GM13976 (cell line): ENCODE measurements at places on chromosomes 16 and 17.

- no peak for DNase-seq
Observed at GRCh38 chr17:81463506-81463905, 49.1 kb downstream of the ACTG1 start.

DNA sequence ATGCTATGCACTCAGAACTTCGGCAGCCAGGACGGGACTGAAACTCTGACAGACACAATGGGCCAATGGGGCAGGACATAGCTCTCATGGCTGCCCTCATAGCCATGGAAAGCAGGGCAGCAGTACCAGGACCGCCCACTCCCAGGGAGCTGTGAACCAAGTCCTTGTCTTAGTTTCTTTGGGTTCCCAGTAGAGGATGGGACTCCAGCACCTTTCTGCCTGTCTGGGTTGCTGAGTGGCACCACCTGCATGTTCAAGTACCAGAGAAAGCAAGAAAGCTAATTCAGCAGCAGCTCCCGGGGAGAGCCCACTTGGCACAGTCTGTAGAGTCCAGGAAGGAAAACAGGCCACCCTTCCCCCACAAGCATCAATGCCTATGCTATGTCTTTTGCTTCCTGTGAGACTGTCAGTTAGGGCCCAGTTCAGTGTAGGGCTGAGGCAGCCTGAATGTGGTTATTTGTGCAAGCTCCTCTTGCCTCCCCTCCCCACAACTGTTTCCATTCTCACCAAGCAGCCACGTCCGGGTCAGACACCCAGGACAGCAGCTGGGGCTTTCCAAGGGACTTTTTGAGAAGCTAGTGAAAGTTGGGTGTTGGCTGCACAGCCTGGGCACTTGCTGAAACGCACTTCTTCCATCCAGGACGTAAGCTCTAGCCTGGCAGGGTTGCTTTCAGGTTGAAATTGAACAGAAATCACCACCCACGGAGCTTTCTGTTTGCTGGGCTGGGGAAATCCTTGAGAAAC lies 7.8 kb downstream of the SUPT4H1 start:
- peak; percentile 77 for DNase-seq

DNA sequence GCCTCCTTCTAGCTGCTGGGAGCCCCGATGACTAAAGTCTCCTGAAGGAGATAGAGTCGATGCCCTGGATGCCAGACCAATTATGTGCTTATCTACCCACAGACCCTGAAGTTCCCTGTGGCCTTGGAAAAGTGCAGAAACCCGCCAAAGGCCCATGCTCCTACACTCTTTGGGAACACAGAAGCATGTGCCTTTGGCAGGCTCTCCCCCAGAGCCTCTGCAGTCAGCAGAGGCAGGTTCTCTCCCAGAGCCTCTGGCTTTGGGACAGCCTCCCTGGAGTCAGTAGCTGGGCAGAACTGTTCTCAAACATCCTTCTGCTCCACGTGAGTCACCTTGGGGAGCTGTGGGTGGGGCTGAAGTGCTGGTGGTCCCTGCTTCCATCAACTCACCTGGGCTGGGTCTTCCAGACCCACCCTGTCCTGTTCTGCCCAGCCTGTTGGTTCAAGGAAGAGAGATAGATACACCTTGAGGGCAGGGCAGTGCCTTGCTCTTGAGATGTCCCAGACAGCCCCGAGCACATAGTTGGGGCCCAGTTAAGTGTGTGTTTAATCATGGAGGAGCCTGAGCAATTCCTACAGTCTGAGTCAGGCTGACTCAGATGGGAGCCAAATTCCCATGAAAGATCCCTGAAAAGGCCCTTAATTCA lies 3.2 kb upstream of the CDK5RAP3 start:
- DNase-seq = no peak

- no peak for DNase-seq
Observed at GRCh38 chr17:45824901-45825492, 19.7 kb upstream of the SPPL2C start.
